ENCODE measurements at places on chromosomes 6 and 20.

DNA sequence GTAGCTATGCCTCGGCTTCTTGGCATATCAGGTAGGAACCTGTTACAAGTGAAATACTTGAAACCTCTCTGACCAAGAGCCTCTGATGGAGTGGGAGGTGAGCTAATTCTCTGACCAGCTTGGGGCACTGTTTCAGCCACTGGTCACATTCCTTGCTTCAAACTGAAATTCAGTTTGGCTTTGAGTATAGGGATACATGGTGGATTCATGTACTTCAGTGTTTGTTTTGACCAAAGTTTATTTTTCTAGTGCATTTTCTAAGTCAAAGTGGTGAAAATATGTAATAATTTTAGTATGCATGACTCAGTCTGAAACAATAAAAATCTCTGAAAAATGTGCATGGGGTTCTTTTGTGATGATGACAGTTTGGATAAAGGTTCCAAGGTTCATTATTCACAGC, 18.6 kb downstream of the TTPAL start:
- no peak for DNase-seq

DNA sequence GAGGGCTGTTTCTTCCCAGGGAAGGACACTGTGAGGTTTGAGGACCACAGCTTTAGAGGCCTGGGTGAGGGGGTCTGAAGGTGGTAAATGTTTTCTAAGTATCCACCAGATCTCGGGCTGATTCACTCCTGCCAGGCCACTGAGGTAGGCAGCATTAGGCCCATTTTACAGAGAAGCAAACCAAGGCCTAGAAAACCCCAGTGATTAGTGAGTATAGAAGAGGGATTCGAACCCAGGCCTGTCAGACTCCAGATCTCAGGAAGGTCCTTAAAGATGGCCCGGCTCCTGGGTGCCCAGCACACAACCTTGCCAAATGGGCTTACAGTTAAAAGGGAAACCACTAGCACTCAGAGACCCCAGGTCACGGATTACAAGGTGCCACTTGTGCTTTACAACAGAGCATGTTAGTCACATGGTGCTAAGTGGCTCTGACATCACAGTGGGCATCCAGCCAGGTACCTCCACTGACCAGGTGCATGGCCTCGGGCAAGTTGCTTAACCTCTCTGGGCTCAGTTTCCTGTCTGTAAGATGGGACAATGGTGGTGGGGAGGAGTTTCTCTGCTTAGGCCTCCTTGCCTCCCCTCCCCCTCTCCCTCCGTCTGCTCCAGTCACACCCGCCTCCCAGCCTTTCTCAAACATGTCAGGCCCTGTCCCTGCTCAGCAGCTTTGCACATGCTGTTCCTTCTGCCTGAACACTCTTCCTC, 18.8 kb upstream of the SIRPA start:
- no peak for DNase-seq

DNA sequence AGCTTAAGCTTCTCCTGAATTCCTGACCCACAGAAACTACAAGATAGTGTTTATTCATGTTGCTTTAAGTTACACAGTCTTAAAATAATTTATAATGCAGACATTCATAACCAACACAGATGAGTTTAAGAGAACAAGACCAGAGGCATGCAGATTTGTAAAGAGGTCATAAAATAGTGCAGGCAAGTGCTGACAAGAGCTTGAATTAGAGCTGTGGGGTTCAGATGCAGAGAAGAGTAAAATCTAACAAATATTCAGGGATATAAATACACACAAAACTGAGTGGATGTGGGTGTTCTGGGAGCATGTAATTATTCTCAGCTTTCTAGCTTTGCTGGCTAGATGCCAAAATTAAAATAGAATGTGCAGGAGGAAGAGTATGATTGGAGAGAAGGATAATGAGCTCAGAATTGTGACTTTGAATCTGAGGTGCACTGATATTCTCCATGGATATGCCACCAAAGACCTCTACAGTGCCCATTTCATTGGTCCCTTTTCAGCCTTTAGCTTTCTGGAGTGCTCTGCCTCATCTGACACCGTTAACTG, 291.9 kb upstream of the SGK1 start:
- DNase-seq: no peak

DNA sequence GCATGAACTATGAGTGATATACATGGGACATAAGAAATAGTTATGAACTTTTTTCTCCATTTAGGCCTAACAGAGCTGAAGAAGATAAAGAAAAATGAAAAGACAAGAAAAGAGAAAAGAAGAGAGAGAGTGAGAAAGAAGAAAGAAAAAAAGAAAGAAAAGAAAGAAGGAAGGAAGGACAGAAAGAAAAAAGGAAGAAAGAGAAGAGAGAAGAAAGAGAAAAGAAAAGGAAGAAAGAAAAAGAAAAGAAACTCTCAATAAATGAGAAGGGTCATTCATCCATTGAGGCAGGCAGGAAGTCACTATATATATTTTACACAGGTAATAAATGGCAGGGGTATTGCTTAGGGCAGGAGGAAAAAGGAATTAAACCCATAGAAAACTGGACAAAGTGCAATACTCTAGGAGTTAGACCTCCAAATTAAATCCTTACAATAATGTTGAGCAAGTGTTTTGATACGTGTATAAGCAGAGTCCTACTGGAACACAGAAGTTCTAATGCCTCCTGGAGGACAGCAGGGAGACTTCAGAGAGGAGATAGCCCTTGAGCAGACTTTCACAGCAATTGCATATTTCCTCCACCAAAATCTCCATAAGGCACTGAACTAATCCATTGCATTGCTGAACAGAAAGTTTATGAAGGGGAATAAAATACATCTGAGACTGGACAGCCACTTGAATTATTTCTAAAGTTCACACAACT, 86.4 kb upstream of the TENT5A start:
- no peak for DNase-seq

GRCh38 chr20:39632176-39632575, 670.0 kb downstream of the DHX35 start:
- DNase-seq: no peak

DNA sequence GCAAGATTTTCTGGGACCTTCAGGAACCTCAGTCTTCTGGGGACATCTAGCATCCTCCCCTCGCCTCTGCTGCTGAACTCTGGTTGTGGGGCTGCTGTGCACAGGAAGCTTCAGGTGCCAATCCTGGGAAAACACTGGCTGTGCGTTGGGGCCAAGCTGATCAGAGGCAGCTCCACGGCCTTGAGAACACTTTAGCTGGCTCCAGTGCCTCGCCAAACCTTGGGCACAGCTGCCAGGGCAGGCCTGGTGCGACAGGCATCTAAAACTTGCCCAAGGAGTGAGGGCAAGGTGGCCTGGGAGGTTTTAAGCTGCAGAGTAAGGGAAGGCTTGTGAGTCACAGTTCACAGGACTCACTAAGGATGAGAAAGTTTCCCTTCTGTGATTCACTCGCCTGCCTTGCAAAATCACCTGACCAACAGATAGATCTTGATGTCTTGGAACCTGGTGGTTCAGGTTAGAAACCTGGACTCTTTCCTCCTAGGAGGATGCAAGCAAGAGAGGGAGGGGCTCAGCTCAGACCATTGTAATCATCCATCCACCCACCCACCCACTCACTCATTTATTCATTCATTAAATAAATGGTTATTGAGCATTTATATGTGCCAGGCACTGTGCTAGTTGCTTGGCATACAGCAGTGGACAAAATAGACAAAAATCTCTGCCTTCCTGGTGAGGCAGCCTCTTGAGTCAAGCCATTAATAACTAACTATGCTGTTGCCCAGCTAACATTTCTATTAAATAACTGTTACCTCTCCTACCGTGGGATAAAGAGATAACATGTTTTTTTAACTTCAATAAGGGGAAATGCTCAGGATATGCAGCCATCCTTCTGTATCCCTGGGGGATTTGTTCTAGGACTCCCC, 2.5 kb upstream of the SPATS1 start:
- no peak for DNase-seq

GRCh38 chr6:3571250-3571681, 114.4 kb upstream of the SLC22A23 start:
- DNase-seq: no peak

- no peak for DNase-seq
Measured at GRCh38 chr20:58978351-58979190, 2.5 kb upstream of the NELFCD start.

- no peak for DNase-seq
Measured at GRCh38 chr6:80341330-80341729, 234.9 kb downstream of the BCKDHB start.

- no peak for DNase-seq
Measured at GRCh38 chr6:95802978-95803377, 212.8 kb upstream of the FUT9 start.

- DNase-seq: no peak
Measured at GRCh38 chr6:119125576-119125975, 47.1 kb upstream of the FAM184A start.

- DNase-seq: no peak
Measured at GRCh38 chr6:144104488-144104887, 9.1 kb upstream of the SF3B5 start.

- DNase-seq: peak; percentile 73
Measured at GRCh38 chr6:15380351-15380750, 134.5 kb downstream of the JARID2 start.

GRCh38 chr20:63087236-63087871, 80.6 kb upstream of the BHLHE23 start:
- DNase-seq: no peak

GRCh38 chr6:40832691-40833090, 206.3 kb downstream of the UNC5CL start:
- DNase-seq: no peak

GRCh38 chr6:41531591-41532582, 14.3 kb upstream of the FOXP4 start:
- DNase-seq: peak; percentile 50

GRCh38 chr6:167492100-167492449, 167.2 kb downstream of the TTLL2 start:
- no peak for DNase-seq

DNA sequence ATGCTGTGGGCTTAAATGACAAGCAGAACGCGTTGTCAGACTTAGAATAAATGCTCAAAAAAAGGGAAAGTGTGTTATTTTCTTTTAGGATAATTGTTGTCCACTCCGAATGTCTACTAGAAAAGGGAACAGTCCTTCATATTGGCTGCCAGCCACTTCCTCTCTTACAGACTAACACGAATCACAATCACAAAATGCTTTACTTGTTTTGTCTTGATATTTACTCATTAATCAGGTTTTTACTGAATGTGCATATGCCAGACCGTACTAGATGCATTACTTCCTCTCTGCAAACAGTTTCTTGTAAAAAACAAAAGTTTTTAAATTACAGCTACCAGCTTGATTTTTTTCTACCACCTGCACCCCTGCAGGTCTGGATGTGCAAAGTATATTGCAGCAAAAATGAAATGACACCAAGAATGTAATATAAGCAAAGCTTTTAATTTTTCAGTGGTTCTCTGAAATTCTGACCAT, 821 bp downstream of the DHX35 start:
- no peak for DNase-seq

DNA sequence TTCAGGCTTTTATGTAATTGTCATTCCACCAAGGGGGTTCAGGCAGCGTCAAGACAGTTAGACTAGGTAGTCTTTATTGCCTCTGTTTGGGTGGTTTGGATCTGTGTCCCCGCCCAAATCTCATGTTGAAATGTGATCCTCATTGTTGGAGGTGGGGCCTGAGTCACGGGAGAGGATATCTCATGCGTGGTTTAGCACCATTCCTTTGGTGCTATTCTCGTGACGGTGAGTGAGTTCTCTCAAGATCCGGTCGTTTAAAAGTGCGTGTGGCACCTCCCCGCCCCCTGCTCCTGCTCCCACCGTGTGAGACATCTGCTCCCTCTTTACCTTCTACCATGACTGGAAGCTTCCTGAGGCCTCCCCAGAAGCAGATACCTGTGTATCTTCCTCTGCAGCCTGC, 51.3 kb upstream of the FOXC1 start:
- no peak for DNase-seq

DNA sequence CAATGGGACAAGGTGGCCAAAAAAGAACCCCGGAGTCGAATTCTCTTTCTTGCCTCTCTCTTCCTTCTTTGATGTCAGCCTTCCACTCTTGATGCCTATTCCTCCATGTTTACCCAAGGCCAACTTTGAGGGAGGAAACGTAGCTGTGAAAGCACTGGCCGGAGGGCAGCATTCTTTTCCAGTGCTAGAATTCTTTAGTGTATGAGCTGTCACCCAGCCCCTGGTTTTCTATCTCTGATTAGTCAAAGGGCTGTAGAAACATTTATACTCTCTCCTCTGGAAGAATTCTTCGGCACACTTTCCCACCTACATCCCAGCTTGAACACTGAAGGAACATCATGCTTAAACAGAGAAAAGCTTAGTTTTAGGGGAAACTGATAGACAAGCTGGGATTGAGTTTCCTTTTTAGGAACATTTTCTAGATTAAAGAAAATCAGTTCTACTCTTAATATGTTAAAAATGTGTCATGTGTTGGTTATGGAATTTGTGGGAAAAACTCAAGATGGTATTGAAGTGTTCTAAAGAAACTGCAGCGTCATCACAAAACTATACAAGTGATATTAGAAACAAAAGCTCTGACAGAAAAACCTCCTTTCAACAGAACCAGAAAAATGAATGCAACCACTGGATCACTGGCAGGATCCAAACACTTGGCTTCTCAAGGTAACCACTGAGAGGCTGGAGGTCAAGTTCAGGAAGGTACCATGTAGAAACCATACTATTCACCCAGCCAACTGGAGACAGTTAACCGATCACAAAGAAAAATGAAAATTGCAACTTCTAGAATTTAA, 20.7 kb upstream of the UTRN start:
- DNase-seq: peak; percentile 88

- no peak for DNase-seq
Measured at GRCh38 chr6:140599916-140600315, 1225.5 kb upstream of the CITED2 start.

- peak; percentile 56 for DNase-seq
Measured at GRCh38 chr6:82178077-82178758, 69.3 kb downstream of the IBTK start.
